ENCODE measurements at places on chromosomes 13 and 19. TPM values are rescaled to one million over a fixed set of nuclear protein-coding genes. Genes with fewer than 3 reads are reported as not detected.

ZNF749 gene
- 17.4 TPM for total RNA-seq

RTBDN gene
- total RNA-seq, result not detected

KIR2DL3 gene
- total RNA-seq, result not detected

GALP gene
- not detected for total RNA-seq

Data from smooth muscle cell of the coronary artery (primary cell).